ENCODE measurements at places on chromosomes 3 and 15.

DNA sequence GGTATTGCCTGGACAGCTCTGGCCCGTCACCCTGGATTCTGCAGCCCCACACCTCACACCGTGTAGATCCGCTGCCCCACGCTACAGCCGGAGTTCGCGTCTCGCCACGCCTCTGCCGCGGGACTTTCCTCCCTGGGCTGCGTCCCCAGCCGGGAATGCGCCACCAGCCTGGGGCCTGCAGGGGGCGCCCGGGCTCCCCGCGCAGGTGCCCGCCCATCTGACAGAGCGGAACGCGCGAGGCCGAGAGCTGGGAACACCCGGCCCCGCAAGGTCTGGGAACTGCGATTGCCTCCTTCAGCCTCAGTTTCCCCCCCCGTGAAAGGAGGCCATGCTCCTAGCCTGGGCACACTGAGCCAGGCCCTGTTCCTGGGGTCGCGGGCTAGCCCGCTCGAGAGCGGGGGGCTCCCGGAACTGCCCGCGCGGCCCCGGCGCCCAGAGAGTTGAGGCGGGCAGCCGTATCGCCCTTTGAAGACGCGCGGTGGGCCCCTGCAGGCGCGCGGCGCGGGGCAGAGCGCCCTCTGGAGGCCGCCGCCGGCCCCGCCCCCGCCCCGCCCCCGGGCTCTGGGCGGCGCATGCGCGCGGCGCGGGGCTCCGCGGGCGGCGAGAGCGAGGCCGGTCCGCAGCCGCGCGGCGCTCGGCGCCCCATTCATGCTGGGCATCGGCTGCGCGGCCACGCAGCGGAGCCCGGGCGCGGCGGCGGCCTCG, at the start of gene PLXNA1:
TSS of gene PLXNA1 (plus strand) at position 645 of the 705 bp plus-strand sequence. CDS start 5,479 bp downstream, outside the sequence.
- DNase-seq, result peak; percentile 84

DNA sequence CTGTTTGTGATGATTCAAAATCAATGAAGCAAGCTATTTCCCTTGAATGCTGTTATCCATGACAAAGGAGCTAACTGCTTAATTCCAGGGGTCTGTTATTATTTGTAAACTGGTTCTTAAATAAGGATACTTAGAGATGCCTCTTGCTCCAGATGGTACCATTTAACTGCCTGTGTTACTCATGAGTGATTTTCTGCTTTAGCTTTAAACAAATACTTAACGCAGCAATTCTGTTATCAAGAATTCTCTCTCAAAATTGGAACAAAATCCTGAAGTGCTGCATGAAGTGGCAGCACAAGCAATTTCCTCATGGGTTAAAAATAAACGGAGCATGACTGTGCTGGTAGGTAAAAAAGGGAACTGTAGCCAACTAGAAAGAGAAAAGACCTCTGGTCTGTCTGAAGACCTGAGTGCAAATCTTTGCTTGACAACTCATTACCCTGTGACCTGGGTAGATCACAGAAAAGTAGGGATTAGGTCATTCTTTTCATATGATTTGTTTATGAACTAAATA, 62.5 kb upstream of the GBE1 start:
- DNase-seq, result peak; percentile 68

DNA sequence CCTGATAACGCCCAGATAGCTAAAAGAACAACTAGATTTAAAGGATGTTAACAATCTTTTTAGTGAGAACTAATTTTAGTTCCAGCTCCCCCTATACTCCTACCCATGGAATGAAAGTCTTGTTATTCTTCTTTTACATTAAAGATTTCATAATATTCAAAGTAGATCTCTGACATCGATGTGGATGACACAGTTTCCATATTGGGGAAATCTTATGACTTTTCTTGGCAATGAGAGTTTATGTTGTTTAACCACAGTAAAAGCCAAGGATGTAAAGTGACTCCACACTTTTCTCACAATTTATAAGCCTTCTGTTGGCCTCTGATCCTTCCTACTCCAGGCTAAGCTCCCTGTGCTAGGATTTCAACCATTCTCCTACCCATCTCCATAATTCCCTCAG, 332.6 kb upstream of the KCNMB2 start:
- DNase-seq, result peak; percentile 73

DNA sequence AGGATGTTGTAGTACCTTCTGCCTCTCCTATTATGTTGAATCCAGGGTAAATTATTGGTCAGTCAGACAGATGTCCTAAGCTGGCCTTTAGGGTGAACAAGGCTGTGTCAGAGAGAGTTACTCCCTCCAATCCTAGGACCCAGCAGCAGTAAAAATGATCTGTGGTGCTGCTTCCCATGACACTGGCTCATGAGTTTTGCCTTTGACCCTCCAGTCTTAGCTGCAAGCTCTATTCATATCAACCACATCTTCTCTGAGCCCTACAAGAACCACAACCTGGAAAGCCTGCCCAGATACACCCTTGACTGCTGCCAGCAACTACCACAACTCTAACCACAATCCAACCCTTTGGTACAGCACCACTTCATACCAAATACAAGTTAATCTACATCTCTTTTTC, 27.2 kb upstream of the PHLDB2 start:
- no peak for DNase-seq

DNA sequence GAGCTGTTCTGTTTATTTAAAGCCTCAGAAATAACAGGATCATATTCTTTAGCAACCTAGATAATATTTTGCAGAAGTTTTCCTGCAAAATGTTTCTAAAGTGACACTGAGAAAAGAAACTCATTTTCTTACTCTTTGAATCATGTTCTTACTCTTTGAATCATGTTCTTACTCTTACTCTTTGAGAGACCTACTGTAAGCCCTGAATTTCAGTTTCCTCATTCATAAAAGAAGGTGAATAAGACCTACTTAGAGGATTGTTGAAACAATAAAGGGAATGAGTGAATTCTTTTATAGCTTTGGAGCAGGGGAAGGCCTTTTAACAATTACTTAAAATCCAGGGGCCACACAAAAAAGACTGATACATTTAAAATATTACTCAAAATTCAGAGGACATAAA, 221.7 kb upstream of the CMC1 start:
- DNase-seq, result no peak

DNA sequence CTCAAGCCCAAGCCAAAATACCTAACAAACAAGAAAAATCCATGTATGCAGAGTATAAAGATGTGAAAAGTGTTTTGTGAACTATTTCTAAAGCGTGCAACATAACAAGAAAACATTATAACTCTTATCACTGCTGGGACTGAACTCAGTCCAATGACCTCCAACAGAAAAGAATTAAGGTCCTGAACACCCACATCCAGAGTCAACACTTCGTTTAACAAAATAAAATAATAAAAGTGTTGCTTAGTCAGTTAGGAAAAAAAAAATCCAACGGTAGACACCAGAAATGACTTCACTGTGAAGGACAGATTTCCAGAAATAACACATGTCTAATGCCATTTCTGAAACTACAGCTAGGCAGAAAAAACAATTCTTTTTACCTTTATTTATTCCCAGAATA, 28.0 kb downstream of the MB21D2 start:
- no peak for DNase-seq

- peak; percentile 79 for DNase-seq
These were observed 11.0 kb upstream of the RAB7A start for GRCh38 chr3:128714887-128715491.

DNA sequence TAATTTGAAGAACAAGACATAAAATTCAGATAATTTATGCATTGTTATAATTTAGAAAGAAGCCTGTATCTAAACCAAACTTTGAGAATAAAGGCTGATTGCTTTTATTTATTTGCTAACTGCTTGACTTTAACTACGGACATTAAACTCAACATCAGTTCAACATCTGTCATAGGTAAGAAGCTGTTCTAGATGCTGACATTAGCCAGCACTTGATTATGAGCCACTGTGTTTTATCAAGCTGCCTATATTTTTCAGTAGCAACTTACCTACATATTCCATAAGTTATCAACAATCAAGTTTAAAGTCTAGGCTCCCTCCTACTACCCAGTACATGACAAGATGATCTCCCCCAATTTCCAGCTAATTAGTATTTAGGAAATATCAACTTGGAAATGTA, 42.1 kb downstream of the USF3 start:
- no peak for DNase-seq

DNA sequence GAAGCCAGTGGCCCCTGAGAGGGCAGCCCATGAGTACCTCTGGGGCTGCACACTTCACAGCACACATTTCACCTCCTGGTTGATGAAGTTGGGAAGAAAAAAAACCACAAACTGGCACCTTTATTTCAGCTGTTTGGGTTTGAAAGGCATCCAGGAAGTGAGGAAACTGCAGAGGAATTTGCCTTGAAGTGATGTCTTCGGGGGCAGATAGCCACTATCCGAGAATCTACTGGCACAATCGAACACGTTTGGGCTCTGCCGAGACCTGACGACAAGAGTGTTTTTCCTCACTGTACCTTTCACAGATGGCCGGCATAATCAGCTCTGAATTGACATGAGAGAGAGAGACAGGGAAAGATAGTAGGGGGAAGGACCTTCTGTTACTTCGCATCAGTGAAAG, 59.7 kb downstream of the LRIG1 start:
- no peak for DNase-seq

DNA sequence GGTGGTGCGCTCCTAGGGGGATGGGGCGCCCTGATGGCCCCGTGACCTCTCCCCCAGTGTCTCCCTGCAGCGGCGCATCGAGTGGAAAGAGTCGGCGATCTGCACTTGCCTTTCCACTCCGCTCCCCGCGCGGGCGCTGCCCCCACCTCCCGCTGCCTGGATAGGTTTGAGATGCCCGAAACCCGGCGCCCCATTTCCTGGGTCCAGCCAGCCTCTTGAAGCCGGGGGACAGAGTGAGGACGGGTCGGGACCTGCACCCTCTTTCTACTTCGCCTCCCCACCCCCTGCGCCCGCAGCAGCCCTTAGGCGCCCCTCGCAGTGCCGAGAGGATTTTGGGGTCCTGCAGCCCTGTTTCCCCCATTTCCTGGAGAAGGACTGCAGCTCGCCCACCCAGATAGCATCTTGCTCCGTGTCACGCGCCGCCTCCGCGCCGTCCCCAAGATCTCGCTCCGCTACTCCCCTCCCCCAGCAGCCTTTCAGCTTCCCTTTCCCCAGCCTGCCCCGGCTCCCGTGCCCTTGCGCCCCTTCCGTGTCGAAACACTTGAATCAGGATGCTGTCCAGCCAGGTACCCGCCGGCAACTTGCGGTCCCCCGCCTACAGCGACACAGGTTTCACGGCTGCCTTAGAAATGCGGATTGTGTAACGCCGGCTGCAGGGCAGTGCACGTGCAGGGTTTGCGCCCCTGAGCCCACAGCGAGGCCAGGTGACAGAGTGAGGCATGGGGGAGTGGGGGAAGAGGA, 519 bp downstream of the ABHD6 start:
- peak; percentile 56 for DNase-seq

Measured in suppressor macrophage treated with lipopolysaccharide for 1 hour (primary cell).